ENCODE measurements at places on chromosomes 2 and 18. TPM values are rescaled to one million over a fixed set of nuclear protein-coding genes. Genes with fewer than 3 reads are reported as not detected.

TFCP2L1 gene
- total RNA-seq: 8.4 TPM

XIRP2 gene
- total RNA-seq: not detected

MIB1 gene
- 56.1 TPM for total RNA-seq

UGT1A8 gene
- not detected for total RNA-seq

HOXD3 gene
- 1.4 TPM for total RNA-seq

CAPN13 gene
- 0.25 TPM for total RNA-seq

RPRM gene
- not detected for total RNA-seq

ZNF516 gene
- total RNA-seq: 32.0 TPM

IGFBP2 gene
- total RNA-seq: 143 TPM

TCF7L1 gene
- 10.3 TPM for total RNA-seq

DNA sequence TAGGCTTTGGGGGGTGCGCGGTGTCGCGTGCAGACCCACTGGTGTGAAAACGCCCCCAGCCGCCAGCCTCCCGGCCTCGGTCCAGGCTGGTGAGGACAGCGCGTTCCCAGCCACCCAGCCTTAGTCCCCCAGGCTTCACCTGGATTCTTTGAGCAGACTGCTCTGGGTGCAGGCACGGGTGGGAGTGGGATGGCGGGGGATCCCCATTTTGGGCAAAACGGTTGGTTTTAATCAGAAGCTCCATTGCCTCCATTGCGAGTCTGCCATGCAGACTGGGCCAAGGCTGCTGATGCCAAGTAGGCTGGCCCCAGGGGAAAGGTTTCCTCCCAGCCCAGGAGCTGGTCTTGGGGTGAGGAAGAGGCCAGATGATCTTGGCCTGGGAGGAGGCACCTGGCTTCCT lies 445 bp downstream of the MLPH start:
- no peak for DNase-seq

GRCh38 chr2:186806591-186806990 lies 42.4 kb downstream of the ZSWIM2 start:
- DNase-seq: no peak

- no peak for DNase-seq
Measured at GRCh38 chr2:239806758-239807434, 218.2 kb downstream of the NDUFA10 start.

- DNase-seq: no peak
Measured at GRCh38 chr18:6484659-6485058, 69.9 kb upstream of the L3MBTL4 start.

DNA sequence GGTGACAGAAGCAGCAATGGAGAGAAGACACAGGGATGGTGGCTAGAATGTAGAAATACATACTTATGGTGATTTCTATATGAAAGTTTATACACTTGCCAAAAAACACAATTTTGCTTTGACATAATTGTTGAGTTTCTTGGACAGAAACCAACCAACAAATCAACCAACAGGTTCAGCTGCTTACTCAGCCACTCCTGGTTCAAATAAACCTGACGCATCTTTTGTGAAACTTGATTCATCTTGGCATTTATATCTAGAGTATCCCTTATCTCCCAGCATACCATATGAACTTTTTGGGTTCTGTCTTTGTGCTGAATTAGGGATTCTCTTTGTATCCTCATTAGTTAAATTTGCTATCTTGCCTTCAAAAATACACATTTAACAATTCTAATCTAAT lies 54.1 kb upstream of the ERBB4 start:
- DNase-seq: no peak

- DNase-seq: no peak
Measured at GRCh38 chr2:1491751-1492150, 78.5 kb downstream of the TPO start.

GRCh38 chr18:74748809-74749208 lies 151.1 kb downstream of the ZNF407 start:
- DNase-seq: no peak

DNA sequence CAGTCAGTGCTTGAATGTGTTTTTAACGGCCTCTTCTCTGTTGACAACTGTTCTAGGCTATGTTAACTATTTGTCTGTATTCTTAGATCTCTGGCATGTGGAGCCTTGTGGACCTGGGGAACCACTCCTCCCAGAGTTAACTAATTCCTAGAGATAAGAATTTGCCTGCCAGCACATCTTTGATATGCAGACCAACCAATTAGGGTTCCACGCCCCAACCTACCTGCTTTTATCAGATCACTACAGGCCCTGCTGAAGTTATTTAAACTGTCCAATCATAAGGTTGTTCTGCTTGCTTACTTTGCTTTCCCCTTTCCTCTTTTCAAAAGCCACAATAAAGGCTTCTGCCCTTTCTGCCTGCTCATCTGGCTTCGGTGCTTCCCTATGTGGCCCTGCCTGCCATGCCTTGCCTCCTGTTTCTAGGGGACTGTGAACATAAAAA lies 8.5 kb upstream of the CYBRD1 start:
- no peak for DNase-seq

DNA sequence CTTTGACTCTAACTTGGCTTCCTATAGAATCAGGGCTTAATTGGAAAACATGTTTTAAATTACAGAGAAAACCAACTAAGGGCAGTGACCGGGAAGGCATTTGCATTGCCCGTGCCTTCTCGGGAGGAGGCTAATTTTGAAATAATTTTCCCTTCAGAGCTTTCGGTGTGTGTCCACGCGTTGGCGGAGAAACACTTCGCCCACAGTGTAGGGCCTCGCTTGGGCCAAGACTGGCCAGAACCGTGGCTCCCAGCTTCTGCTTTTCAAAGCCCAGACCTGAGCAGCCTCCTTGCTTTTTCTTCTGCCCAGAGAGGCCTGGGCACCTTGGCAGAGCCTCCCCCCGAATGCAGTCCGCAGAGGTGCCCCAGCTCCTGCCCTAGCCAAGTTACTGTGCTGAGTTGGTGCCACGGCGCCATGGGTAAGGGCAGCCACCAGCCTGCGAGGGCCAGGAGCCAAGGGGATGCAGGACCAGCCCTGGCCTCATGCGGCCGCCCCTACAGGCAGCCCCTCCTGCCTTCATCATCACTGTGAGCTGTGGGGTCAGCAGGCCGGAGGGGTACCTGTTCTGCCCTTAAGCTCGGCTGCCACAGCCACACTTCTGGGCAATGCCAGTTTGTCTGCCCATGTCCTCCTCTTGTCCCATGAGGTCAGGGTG lies 57.4 kb downstream of the NFATC1 start:
- DNase-seq: no peak

- peak; percentile 91 for DNase-seq
Measured at GRCh38 chr18:32349728-32350395, 120.8 kb downstream of the GAREM1 start.

DNA sequence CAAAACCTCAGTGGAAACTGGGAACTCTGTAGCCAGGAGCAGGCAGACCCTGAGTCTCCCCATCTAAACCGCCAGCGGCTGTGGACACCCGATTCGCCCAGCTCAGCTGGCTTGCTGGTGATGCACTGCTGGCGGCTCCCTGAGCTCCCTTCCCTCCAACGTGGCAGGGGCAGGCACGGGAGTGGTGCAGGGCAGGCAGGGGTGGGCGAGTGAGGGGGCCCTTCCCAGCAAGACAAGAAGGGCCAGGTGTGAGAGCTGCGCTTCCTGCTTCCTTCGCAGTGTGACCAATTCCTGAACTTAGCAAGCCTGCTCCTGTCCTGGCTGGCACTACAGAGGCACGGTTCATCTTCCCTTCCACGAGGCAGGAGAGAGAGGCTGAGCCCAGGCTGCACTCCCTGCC lies 12.3 kb upstream of the SEMA4C start:
- no peak for DNase-seq

- DNase-seq: no peak
Measured at GRCh38 chr2:160812830-160813505, 319.4 kb upstream of the RBMS1 start.

DNA sequence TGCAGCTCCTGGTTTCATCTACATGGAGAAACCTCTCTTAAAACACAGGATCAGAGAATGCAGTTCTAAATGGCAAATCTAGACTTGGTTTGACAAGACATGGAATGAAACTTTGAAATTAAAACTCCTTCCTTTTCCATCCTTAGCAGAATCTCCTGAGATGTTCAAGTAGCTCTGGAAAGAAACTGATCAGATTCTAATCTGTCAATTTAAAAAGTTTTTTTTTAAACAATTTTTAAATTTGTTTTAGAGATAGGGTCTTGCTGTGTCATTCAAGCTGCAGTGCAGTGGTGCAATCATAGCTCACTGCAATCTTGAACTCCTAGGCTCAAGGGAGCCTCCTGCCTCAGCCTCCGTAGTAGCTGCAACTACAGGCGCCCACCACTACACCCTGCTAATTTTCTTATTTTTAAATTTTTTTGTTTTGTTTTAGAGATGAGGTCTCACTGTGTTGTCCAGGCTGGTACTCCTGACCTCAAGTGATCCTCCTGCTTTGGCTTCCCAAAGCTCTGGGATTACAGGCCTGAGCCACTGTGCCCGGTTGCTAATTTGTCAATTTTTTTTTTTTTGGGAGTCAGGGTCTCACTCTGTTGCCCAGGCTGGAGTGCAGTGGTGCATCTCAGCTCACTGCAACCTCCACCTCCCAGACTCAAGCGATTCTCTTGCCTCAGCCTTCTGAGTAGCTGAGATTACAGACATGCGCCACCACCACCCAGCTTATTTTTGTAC lies 216.7 kb downstream of the TGIF1 start:
- no peak for DNase-seq

- DNase-seq: no peak
Measured at GRCh38 chr18:48914581-48915251, 36.0 kb downstream of the SMAD7 start.
